ENCODE measurements at places on chromosomes 5 and 9. TPM values are rescaled to one million over a fixed set of nuclear protein-coding genes. Genes with fewer than 3 reads are reported as not detected.

Gene LRRC8A
- total RNA-seq, result 48.1 TPM

Gene SAXO1
- total RNA-seq, result 0.06 TPM

Gene SPATA24
- total RNA-seq, result 14.2 TPM

Gene SLC28A3
- 1.0 TPM for total RNA-seq

Gene SPINK7
- total RNA-seq, result not detected

Gene EQTN
- not detected for total RNA-seq

Gene PCSK5
- total RNA-seq, result 9.6 TPM

Gene SERINC5
- total RNA-seq, result 21.2 TPM

Gene NDUFAF2
- total RNA-seq, result 17.6 TPM

Gene SIT1
- not detected for total RNA-seq

Gene ZNF474
- not detected for total RNA-seq

Gene PCDHGB2
- 3.0 TPM for total RNA-seq

Gene CER1
- 1.8 TPM for total RNA-seq

Gene TSSK1B
- total RNA-seq, result 0.14 TPM

Gene SWI5
- total RNA-seq, result 61.0 TPM

Measured in cardiac muscle cell (in vitro differentiated cells and primary cell).